Jurkat, Clone E6-1 (cell line): ENCODE measurements at places on chromosomes 12 and 14.

DNA sequence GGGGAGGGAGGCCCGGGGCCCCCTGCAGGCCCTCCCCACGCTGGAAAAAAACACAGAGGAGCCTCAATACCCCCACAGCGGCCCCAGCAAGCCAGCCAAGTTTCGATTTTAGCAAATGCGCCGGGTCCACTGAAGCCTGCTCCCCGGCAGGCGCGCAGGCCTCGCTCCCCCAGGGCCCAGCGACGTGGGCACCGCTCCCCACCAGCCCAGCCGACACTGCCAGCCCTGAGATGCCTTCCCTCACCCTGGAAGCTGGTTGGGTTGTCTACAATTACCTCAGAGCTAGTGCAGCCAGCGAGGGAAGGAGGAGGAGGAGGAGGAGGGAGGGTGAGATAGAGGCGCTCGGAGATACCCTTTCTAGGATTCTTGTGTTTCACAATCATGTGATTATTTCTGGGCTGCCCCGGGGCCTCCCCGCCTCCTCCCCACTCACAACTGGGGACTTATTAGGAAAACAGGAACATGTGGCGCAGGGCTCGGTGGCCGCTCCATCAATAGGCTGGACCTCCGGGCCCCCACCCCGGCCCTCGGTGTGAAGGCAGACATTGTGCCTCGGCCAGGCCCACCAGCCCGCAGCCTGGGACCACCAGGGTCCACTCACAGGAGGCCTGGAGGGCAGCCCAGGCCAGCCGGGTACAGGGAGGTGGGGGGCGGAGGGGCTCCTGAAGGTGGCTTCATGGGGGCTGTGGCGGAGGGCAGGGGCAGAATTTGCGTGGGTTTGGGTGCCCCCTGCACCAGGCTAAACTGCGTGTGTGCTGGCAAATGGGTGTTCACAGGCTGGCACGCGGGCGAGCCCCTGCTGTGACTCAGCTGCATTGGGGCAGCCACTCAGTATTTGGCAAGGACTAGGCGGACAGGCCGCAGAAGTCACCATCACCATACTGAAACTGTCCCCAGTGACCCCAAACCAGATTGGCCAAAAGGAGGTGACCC is 109.9 kb downstream of the NCOR2 start:
- no peak for DNase-seq

DNA sequence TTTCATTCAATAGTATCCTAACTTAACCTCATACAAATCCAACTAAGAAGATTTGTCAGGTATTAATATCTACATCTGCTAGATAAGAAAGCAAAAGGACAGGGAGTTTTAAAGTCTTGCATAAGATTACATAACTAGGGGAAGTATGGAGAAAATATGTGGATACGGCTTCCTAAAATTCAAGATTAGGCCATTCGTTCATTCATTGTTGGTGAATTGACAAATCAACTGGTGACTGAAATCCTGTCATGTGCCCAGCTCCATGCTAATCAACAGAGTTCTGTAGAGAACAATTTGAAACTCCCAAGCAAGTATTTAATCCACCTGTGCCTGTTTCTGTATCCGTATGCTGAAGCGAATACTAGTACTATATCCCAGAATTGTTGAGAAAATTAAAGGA is 260.9 kb upstream of the USP15 start:
- no peak for DNase-seq

- no peak for DNase-seq
Observed at GRCh38 chr14:35367056-35367372, 37.5 kb downstream of the NFKBIA start.

GRCh38 chr12:126648074-126648473 is 1582.8 kb downstream of the AACS start:
- DNase-seq = no peak

GRCh38 chr14:103561381-103562178 is 877 bp downstream of the BAG5 start:
- peak; percentile 26 for DNase-seq

- DNase-seq = no peak
Observed at GRCh38 chr12:4496145-4496838, 42.4 kb upstream of the RAD51AP1 start.

DNA sequence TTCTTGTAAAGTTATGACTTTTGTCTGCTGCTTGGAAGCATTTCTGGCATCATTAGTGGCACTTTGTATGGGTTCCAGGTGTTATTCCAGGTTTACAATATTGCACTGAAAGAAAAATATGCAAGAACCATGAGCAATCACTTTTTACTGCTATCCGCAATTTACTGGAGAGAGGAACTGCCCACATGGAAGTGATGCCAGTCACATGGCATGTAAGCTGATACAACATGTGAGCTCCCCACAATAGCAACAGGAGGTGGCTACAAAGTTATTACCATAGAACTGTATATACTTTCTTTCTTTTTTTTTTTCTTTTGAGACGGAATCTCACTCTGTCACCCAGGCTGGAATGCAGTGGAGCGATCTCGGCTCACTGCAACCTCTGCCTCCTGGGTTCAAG is 1012.1 kb downstream of the BCL11B start:
- no peak for DNase-seq

GRCh38 chr12:91870872-91871707 is 274.6 kb downstream of the BTG1 start:
- no peak for DNase-seq

GRCh38 chr12:59067083-59067482 is 146.8 kb upstream of the LRIG3 start:
- DNase-seq = no peak

DNA sequence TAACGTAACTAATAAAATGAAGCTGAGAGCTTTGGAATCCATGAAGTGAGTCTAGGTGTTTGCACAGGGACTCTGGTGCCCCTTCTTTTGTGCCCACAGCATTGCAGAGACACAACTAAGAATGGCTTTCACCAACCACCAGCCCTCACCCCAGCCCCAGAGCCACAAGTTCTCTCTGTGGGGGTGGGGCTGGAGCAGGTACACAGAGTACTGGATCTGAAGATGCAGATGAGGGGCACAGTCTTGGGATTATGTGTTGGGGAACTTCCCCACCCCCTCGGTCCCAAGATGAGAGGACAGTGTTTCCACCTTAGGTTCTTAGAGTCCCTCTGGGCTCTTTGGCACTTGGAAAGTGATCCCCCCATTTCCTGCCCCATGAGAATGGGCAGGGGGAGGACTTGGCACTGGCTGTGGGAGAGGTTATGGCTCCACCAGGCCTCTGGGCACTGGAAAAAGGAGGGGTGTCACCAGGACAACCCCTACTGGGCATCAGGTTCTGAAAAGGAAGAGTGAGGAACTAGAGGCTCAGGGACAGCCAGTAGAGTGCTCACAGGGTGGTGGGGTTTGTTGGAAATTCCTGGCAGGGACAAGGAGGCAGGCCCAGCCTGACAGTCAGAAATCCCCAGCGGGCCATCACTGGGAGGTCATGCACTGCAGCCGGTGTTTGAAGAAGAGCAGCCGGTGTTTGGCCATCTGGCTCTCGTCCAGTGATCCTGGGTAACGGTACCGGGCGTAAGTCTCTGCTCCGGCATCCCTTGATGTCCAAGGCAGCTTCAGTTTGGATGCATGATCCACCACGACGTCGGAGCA is 6.7 kb downstream of the B4GALNT1 start:
- no peak for DNase-seq

- no peak for DNase-seq
Observed at GRCh38 chr12:105799103-105799502, 339.7 kb downstream of the NUAK1 start.
